ENCODE measurements at places on chromosomes 7 and 10. TPM values are rescaled to one million over a fixed set of nuclear protein-coding genes. Genes with fewer than 3 reads are reported as not detected.

DNA sequence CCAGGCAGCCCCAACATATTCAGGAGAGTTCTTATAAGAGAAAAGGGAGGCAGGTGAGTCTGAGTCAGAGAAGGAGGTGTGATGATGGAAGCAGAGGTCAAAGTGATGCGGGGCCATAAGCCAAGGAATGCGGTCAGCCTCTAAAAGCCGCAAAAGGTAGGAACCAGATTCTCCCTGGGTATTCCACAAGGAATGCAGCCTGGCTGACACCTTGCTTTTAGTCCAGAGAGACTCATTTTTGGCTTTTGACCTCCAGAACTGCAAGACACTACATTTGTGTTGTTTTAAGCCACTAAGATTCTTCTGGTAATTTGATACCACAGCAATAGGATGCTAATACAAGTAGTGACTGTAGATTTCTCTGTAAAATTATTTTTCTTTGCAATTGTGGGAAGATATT, 151.5 kb upstream of the EEPD1 start:
- no peak for DNase-seq

The SORCS1 gene
- not detected for total RNA-seq

DNA sequence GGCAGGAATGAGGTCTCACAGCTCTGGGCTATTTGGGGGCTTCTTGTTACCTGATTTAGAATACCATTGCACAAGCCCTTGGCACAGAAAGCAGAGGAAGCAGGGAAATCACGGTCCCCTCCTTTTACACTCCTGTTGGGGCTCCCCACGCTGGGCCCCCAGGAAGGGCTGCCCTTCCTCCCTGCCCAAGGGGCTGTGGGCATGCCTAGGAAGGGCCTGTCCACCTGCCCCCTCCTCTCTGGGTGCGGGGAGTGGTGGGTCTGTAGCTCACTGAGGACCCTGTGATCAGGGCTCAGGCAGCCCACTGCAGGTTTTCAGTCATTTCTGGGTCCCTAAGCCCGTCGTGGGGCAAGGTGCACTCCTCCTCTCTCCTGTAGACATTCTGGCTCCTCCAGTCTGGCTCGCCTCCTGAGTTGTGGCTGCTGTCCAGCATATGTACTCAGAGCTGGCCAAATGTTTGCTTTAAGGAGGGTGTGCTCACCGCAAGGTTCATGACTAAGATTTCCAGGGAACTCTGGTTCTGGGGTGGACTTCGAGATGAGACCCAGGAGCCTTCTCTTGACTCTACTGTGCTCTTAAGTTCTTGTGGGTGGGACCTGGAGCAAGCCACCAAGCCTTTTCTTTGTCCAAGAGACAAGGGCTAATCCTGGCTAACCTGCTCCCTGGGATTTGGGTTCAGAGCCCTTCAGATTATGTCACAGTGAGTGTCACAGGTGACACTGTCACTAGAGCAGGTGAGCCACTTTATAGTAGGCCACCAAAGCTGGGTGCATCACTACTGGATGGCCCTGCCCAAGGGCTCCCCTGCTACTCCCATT, 56.0 kb downstream of the TACR2 start:
- DNase-seq = peak; percentile 78

The ATE1 gene
- total RNA-seq = 21.4 TPM

DNA sequence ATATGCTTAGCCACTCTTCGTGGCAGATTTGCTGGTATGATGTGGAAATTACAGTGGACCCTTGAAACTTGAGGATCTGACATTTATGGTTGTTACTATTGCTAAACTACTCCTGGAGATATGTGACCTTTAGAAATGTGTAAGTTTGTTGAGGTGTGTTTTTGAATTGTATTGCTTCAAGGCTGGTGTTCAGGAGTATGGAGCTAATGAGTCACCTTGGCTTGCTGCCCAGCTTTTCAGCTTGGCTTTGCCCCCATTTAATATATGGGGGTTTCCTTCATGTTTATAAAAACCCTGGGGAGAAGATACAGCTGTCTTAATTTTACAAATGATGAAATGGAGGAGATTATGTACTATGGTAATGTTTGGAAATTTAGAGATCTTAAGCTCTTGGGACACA, 11.6 kb downstream of the HBP1 start:
- DNase-seq = peak; percentile 86

- DNase-seq = peak; percentile 15
These were observed 495 bp downstream of the SFR1 start for GRCh38 chr10:104122225-104123107.

- DNase-seq = no peak
These were observed 38.0 kb downstream of the WIPI2 start for GRCh38 chr7:5228066-5228465.

The HOXA2 gene
- total RNA-seq = 11.4 TPM

DNA sequence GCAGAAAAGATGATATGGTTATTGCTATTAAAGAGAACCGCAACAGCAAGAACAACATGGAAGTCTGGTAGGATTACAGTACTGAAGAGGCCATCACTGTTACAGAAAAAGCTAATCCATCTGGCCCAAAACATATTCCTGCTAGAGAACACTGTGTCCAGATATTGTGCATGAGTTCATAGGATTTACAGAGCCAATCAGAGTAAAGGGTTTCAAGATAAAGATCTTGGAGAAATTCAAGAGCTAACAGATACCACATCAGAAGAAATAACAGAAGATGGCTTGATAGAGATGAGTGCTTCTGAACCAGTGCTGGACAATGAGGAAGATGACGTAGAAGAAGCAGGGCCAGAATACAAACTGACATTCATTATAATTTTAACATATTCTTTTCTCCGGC, 58.7 kb downstream of the MINDY3 start:
- no peak for DNase-seq

DNA sequence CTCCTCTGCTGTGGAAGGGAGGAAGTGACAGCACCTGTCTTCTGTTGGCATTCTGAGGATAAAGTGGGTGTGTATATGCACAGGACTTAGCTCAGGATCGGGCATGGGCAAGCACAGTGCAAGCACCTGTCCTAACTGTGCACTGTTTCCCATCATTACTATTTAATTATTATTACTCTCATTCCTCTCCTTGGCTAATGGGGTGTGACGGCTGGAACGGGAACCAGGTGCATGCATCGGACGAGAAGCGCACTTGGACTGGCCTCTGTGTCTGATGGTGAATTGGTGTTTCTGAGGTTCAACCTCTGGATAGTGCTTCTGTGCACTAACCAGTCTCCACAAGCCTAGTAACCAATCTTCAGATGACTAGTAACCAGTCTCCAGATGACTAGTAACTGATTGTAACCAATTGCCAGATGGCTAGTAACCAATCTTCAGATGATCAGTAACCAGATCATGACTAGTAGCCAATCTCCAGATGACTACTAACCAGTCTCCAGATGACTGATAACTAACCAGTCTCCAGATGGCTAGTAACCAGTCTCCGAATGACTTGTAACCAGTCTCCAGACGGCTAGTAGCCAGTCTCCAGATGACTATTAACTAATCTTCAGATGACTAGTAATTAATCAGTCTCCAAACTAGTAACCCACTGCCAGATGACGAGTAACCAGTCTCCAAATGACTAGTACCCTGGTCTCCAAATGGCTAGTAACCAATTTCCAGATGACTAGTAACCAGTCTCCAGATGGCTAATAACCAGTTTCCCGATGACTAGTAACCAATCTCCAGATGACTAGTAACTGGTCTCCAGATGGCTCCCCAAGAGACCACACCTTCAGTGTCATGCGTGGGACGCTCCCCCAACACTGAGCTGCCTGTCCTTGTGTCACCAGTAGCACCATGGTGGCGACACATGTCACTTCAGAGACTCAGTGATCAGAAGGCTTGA, 85.8 kb downstream of the PAXIP1 start:
- no peak for DNase-seq

The CARD11 gene
- total RNA-seq = 4.5 TPM

The PWWP2B gene
- total RNA-seq = 6.7 TPM

The CLDN15 gene
- total RNA-seq = 4.9 TPM

DNA sequence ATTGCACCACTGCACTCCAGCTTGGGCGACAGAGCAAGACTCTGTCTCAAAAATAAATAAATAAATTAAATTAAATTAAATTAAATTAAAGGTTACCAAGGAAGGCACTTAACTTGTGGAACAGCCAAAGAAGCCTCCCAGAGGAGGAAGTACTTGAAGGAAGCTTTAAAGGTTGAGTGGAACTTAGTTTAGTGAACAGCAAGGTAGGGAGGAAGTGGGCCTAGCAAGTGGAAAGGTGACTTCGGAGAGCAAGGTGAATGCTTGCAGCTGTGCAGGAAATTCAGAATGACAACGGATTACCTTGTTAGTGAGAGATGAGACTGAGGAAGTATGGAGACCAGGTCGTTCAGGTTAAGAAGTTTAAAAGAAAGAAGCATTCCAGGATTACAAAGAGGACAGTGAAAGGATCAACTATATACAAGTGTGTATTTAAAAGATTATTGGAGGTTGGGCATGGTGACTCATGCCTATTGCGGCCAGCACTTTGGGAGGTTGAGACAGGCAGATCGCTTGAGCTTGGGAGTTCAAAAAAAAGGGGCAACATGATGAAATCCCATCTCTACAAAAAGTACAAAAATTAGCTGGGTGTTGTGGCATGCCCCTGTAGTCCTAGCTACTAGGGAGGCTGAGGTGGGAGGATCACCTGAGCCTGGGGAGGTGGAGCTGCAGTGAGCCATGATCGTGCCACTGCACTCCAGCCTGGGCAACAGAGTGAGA, 12.8 kb upstream of the RPEL1 start:
- peak; percentile 65 for DNase-seq

DNA sequence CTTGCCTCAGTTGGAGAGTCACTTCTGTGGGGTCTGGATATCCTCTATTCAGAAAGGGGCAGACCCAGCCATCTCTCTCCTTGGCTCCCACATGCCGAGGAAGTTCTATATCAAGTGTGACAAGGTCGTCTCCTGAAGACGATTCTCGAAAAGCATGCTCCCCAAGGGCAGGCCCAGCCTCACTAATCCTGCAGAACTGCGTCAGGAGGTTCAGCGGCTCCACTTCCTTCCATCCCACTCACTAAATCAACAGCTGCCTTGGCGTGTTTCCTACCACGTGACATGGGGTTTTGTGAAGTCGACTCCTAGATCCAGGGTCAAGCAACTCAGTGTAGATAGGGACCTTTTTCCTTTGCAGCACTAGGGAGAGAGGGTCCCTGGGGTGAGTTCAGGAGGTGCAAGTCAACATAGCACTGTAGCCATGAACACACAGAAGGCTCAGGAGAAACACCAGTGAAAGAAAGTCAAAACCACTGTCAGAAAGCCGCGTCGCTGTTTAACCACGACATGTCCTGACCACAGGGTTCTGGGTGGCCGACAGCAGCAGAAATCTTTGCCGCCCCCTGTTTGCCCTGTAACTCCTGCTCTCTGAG, 156.4 kb downstream of the PRPF18 start:
- DNase-seq = no peak

The SPDYE2 gene
- total RNA-seq = not detected

GRCh38 chr7:83486957-83487356, 162.0 kb downstream of the SEMA3E start:
- no peak for DNase-seq

GRCh38 chr10:2251631-2252030, 514.3 kb upstream of the ADARB2 start:
- DNase-seq = peak; percentile 27

DNA sequence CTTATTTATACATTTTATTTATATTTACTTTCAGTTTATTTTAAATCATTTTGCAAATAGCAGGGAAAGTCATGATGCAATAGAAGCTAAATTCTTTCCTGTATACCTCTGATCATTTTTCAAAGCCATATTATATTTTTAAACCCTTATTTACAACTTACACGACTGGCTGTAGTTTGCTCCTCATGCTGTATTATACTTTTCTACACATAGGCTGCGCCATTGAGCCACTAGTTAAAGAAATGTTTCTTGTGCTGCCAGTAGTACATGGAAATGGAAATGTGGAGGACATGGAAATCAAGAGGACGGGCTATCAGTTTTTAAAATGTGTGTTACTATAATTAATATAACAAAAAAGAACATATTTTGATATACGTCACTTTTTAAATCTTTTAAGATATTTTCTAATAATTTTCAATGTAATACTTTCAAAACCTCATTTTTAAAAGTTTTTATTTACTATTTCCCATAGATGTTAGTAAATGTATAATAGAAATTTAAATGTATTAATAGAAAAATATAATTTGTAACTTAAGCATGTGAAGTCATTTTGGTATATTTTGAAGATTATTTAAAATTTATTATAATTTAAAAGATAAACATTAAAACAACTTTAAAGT, 118.5 kb downstream of the VTI1A start:
- peak; percentile 40 for DNase-seq

The PSAP gene
- 187 TPM for total RNA-seq

- no peak for DNase-seq
These were observed 128.7 kb downstream of the TMEM178B start for GRCh38 chr7:141202535-141202934.

DNA sequence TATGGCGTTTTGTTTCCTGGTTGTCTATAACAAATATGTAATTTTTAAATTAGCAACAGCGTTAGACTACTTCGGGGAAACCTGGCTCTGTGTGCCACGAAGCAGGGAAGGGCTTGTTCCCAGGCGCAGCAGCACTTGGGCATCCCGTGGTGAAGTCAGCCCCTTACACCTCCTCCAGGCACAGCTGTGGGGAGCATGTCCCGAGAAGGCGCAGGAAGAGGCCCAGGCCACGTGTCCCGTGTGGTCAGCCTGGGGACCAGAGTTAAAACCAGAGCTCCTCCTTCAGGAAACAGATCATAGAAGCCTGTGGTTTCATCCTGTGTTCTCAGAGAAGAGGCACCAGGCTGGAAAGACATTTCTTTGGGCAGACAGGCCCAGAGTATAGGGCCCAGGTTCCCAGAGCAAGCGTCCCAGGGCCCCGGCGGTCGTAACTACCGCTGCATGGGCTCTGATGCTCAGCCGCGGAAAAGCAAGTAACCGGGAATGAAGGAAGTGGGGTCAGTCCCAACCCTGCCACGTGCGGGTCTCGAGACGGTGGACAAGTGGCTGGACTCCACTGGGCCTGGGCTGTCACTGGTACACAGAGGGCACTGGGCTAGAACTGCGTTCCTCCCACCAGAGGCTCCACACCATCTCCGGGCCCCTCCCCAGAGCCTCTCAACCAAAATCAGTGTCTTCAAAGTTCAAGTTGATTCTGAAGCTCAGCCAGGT, 7.1 kb downstream of the NUDT1 start:
- peak; percentile 97 for DNase-seq

DNA sequence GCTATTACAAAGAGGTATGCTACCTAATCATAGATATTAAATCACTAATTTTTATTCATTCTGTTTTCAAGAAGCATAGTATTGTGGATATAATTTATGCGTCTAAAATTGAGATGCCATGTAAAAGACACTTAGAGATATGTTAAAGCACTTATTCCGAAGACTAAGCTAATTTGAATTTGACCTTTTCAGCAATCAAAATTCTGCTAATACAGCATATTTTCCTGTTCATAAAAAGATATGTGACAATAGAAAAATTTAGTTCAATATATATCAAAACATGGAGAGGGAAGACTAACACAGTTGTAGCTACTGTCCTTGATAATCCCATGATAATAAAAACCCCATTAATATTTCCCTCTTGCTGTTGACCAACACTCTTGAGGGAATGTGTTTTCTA, 386.6 kb upstream of the TEX47 start:
- DNase-seq = no peak

DNA sequence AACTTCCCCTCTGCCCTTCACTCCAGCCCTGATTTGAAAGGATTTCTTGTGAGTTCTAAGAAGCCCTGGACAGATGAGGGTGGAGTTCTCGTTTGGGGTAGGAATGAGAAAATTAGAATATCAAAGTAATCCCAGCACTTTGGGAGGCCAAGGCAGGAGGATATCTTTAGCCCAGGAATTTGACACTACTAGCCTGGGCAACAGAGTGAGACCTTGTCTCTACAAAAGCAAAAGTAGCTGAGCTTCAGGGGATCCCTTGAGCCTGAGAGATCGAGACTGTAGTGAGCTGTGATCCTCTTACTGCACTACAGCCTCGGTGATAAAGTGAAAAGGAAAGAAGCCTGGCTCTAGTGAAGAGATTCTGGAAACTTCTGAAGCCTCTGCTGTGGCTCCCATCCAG, 76.2 kb downstream of the TET1 start:
- no peak for DNase-seq
